ENCODE measurements at places on chromosomes 6 and 20.
A peak's percentile ranks its signal among the peaks of the same experiment; 100 is the strongest.

GRCh38 chr6:42333612-42334011 lies 116.0 kb upstream of the MRPS10 start:
- no peak for DNase-seq

DNA sequence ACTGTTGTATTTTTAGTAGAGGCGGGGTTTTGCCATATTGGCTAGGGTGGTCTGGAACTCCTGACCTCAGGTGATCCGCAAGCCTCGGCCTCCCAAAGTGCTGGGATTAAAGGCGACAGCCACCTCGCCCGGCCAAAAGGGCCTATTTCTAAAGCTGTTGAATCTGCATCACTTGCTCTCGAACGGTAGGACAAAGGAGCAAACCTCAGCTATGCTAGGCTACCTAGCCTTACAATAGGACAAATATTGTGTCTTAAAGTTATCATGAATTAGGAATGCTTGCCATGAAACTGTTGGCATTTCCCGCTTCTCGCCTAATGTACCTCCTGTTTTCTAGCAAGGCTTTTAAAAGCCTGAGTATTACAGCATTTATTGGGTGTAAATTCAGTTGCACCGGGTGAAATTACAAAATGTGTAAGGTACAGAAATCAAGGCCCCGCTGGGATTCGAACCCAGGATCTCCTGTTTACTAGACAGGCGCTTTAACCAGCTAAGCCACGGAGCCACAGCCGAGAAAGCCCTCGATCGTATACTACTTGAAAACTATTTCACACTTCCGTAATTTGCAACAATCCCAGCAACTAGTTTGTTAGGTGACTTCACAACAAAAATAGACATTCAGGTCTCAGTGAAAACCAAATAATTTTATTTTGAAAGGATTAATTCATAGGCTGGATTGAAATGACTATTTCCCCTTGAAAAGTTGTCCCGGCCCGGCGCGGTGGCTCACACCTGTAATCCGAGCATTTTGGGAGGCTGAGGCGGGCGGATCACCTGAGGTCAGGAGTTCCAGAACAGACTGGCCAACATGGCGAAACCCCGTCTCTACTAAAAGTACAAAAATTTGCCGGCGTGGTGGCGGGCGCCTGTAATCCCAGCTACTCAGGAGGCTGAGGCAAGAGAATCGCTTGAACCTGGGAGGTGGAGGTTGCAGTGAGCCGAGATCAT lies 211.6 kb upstream of the ZNF184 start:
- DNase-seq: peak; percentile 91

DNA sequence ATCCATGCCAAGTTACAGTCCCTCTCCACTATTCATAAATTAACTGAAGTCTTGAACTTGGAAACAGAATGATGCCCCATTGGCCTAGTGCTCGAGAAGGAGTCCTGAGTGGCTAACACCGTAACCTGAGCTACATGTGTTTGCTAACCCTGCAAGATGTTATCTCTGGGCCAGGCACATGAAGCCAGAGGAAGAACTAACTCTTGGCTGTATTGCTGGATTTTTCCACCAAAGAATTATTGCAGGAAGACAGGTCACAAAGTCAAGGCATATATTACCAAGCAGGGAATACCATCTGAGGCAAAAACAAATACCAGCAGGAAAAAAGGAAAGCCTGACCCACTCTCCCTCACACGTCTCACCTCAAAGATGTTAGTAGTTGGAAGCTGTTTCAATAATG lies 148.9 kb upstream of the PHACTR1 start:
- DNase-seq: no peak

- no peak for DNase-seq
Observed at GRCh38 chr6:33901822-33902456, 98.1 kb upstream of the MLN start.

DNA sequence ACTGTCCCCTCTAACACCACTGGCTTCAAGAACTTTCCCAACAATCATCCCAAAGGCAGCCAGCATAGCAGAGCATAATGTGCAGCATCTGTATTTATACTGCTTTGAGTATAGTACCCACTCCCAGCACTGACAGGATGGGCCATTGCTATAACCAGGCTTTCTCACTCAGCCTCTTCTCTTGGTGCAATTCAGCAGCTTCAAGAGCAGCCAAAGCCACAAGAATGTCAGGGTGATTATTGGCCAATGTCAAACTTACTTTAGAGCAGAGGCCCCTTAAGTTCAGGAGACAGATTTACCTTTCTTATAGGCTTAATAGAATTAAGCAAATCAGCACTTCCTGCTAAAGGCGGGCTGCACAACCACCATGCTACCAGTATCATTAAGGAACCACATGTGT lies 232.4 kb upstream of the RSPO3 start:
- DNase-seq: no peak

DNA sequence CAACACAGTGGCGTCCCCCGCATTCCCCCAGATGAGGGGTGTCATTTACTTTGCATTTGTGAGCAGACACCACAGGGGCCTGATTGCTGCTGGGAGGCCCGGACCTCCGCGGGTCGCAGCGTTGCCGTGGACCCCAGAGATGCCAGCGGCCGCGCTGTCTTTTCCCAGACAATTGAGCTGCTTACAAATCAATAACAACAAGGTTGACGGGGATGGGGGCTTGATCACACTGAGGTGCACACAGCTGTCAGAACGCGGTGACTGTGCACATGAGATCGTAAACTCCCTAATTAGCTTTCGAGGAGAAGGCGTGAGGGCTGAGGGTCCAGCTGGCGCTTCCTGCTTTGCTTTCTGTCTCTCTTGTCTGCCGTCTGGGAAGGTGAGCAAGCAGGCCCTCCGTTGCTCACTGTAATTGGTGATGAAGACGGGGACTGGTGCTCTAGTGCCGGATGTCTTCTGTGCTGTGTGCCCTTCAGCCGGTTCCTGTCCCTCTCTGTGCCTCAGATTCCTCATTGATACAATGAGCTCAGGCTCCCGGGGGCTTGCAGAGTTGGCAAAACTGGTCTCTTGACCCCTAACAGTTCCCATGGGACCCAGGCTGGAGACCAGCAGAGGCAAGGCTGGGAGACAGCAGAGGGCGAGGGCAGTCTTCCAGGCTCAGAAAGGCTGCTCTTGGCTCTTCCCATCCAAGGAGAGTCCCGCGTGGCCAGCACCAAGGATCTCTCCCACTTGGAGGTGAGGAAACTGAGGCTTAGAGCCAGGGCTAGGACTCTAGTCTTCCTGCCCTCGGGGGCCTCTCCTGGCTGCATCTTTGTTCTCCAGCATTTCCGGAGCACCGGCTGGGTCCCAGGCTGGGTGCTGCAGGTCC lies 126.0 kb upstream of the PMEPA1 start:
- no peak for DNase-seq

DNA sequence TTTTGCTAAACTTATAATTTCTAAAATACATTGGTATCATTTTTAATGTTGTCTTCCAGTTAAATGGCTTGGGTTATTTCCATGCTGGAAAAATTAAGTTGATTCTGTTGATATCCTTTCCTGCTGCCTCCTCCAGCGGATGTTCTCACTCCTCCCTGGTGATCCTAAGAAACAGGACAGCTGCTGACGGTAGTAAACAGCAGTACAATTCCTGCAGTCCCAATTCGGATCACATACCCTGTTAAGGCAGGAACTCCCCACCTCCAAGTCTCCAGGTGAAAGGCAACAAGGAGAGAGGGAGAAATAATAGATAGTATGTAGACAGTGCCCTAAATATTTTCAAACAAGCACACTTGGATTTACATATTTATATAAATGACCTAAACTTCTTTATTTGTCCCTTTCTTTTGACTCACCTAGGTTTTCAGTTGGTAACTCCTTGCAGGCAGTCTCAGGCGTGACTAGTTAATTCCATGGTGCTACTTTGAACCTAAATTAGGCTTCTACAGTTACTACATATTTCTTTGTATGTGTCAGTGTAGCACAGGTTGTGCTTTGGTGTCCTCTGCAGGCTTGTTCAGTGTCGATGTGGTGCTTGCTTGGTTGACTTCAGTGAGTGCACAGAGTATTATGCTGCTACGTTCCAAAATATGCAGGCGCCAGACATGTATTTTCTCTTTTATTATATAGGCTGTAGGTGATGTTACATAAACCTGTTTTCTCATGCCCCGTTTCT lies 126.0 kb downstream of the ADGRB3 start:
- no peak for DNase-seq

GRCh38 chr6:75331151-75331550 lies 46.6 kb upstream of the TMEM30A start:
- DNase-seq: no peak

DNA sequence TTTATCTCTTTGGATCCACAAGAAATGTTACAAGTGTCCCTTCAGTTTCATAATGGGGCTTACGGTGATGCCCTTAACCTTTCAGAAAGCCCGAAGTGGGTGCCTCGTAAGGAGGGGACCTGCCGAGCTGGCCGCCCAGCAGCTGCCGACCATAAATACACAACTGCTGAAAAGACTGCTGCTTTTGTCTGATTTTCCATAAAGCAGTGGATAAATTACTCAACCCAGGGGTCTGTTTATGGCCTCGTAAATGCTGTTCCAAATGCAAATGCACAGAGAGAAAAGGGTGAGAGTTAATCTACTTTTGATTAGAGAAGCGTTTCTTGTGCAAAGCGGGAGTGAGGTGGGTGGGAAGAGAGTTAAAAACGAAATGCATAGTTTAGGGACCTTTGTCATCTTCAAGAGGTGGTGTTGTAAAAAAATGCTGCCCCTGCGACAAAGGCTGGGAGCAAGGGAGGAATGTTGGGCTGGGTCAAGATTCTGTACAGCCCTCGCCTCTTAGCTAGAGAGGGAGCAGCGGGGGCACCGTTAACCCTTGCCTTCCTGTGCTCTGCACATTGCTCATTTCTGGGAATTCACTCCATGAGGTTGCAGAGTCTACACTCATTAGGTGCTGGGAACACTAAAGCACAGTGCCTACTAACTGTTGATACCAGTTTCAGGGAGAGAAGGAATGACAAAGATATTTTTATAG lies 112.0 kb upstream of the MTHFD1L start:
- no peak for DNase-seq

- no peak for DNase-seq
Observed at GRCh38 chr6:54697424-54697823, 149.1 kb upstream of the FAM83B start.

- DNase-seq: no peak
Observed at GRCh38 chr20:41344477-41344876, 3.9 kb downstream of the LPIN3 start.

DNA sequence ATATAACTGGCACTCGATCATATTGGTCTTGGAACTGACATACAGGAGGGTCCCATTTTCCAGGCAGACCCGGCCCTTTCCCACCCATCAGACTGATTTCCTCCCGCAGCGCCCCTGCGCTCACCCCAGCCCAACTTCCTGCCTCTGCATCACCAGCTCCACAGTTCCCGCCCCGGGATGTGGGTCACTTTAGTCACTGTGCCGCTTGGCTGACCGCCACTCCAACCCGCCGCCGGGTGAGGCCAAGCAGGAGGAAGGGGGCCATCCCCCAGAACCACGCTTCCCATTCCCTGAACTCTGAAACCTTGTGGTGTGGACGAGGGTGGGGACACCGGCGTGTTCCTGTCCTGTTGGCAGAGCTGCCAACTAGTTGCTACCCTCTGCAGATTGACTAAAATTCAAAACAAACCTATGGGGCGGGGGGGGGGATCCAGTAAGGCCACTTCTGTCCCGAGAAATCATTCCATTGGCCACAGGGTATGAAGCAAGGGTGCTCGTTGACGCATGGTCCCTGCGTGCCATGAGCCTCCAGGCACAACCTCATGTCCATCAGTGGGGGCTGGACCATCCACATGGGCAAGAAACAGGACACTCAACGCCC lies 12.3 kb downstream of the TGM2 start:
- DNase-seq: peak; percentile 34

DNA sequence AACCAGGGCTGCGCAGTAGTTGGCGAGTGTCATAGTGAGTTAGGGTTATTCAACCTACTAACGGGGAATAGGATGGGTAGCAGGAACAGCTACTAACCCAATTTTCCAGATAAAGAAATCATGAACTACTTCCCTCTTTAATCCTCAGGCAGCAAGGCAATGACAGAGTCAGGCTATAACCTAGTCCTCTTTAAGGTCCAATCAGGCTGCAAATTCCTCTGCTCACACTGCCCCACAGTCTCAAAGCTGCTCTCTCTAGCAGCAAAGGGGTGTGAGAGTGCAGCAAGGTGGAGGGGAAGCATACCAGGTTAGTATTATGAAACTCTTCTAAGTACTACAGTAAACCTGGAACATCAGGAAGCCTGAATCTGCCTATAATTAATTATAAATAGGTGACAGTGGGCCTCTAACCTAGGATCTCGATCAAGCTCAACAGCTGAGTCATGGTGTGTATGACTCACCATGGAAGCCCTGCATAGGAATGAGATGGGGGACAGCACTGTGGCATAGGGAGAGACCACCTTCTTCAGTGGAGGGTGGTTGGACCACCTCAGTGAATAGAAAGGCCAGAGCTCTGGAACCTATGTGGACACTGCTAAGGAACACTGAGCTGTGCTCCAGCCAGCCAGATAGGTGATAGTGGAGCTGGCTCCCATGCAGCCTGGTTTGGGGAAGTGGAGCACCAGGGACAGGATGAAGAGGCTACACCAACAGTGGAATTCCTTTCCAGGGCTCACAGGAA lies 7.9 kb downstream of the PEX6 start:
- DNase-seq: no peak

DNA sequence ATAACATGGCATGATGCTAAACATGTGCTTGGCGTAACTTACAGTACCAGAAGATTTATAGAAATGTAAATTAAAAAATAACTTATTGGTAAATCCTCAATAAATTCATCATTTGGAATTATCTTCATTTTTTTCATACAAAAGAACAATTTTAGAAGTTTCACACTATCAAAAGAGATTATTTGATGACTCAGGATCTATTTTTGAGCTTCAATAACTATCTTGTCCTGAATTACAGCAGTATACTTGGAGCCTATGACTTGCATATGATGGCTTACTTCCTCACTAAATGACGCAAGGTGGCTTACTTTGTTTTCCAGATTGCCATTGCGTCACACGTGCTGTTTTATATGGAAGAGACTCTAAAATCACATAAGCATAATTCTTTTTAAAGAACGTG lies 49.2 kb downstream of the KHDRBS2 start:
- no peak for DNase-seq

GRCh38 chr20:52294106-52294628 lies 102.6 kb upstream of the ZFP64 start:
- DNase-seq: no peak

GRCh38 chr20:19806806-19807190 lies 48.7 kb downstream of the RIN2 start:
- no peak for DNase-seq

DNA sequence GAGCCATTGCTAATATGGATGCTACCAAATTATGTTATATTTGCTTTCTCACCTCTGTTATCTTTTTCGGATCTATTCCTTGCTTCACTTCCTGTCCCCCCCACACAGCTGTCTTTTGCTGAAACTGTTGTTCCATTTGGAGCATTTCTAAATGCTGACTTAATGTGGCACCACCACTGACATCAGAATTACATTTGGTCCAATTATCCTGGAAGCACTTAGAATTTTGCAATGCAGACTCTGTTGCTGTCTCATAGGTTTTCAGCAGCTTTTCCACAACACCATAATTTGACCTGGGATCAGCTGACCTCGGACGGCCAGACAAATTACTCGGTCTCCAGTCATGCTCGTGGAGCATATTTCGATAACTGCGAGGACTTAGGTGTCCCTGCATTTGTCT lies 12.8 kb downstream of the KIAA0408 start:
- DNase-seq: no peak

- no peak for DNase-seq
Observed at GRCh38 chr6:106773522-106773921, 144.1 kb downstream of the QRSL1 start.

- DNase-seq: no peak
Observed at GRCh38 chr20:1165521-1165920, 19.3 kb downstream of the TMEM74B start.

Measured in activated CD4-positive, alpha-beta T cell treated with anti-CD3 and anti-CD28 coated beads, Interleukin-2, amount 50 U/mL, for 16 hours (primary cell).